ENCODE measurements at places on chromosomes 3 and 15. TPM values are rescaled to one million over a fixed set of nuclear protein-coding genes. Genes with fewer than 3 reads are reported as not detected.

The CFAP100 gene
- not detected for total RNA-seq

The CALML4 gene
- 4.2 TPM for total RNA-seq

GRCh38 chr15:40330368-40330836, 6.9 kb downstream of the INAFM2 start:
- DNase-seq = no peak

DNA sequence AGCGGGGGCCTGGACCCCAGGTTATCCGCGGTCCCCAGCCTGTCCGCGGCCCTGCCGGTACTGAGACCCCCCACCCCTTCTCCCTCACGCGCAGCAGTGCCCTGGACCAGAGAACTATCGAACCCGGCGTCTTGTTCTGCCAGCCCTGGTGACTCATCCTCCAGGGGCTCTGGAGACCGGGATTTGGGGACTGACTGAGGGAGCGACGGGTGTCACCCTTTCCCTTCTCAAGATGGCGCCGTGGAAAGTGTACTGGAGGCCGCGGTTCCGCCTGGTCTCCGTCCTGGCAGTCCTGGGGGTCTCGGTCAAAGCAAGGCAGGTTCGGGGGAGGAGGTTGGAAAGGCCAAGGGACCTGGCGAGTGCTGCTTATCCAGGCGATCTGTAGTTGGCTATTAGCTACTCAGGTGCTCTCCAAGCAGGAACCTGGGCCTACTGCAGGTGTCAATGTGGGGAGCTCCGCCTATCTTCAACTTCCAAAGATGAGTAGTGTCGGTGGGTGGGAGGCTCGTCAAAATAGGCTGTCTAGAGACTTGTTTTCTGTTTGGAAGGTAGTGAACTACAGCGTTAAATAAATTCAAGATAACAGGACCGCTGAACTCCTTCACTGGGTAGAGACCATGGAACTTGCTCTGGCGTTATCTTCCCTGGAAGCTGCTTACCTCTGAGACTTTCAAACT, 790 bp downstream of the RAB5A start:
- peak; percentile 71 for DNase-seq

DNA sequence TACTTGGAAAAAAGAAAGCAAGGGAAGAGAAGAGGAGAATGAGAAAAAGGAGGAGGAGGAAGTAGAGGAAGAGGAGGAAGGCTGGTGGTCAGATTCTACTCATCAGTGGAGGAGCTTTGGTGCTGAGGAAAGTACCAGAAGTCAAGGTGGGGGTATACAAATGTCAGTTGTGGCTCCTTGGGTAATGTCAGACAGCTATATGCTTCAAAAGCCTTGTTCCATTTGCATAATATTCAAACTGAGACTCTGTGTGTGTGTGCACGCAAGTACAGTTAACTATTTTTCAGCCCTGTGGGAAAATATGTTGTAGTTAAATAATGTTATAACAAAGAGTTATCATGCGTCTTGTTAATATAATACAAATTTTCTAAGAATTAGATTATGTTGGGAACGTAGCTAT, 609.7 kb downstream of the PDCD6IP start:
- DNase-seq = no peak

- peak; percentile 32 for DNase-seq
These were observed 92.1 kb upstream of the TSPAN3 start for GRCh38 chr15:77162872-77163633.

DNA sequence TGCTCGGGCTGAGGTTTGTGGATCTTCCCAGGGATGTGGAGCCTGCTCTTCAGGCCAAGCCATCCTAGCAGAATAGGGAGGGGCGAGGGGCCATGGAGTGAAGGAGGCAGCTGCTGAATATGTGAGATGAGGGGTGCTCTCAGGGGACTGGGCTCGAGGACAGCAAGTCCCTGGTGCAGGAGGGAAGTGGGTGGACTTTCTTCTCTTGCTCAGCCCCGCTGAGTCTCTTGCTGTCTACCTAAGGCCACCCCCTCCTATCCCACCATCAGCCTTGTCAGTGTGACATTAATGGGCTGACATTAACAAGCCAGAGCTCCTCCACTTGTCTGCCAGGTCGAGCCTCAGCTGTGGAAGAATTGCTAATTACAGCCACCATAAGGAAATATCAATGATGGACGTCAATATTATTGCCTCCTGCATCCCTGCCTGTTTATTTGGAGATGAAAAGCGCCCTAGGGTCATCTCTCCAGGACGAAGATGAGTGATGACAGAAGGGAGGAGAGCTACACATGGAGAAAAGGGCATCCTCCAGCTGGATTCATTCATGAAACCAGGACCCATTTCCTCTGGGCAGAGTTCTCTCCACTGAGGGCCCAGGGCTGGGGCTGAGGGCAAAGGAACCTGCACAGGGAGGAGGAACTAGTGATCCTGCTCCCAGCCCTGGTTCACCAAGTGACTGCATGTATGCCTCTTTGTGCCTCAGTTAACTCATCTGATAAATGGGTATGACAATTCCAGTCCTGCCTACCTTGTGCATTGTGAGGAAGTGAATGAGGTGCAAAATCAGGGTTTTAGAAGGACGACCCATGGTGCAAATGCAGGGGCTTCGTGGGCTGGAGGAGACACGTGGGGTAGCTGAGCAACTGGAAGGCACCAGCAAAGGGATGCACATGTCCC, 34.9 kb upstream of the LINGO1 start:
- DNase-seq = no peak

Measured in B cell (primary cell).